Stimulated activated CD8-positive, alpha-beta memory T cell treated with anti-CD3 and anti-CD28 coated beads, Interleukin-4, amount 100 ng/mL, for 24 hours (primary cell): ENCODE measurements at places on chromosomes 7 and 10.

DNA sequence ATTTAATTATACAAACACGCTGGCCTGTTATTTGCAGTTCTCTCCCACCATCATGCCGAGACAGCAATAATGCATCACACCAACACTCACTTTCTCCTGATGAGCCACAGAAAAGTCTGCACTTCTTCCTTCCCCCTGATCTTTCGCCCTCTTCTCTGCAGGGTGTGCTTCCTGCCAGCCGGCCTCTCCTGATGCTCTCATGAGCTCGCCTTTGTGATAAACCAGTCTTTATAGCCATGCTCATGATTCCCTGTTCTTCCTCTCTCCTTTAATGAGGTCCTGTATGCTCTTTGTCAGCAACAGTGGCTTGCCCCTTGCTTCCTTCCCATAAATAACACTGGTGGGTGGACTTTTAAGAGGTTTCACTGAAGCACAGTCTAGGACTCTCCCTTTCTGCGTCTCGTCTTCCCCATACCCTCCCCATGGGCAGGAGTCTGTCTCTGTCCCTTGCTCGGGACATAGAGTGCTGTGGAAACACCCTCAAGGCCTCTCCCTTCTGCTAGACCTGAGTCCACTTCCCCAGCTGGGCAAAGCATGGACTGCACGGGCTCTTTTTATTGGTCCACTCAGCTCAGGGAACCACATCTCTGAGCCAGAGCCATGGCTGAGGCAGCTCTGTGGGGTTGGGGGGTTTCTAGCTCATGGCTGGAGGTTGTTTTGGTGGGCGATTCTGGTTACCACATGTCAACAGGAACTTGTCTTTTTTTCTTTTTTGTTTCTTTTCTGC lies 133.9 kb downstream of the C10orf105 start:
- no peak for DNase-seq

DNA sequence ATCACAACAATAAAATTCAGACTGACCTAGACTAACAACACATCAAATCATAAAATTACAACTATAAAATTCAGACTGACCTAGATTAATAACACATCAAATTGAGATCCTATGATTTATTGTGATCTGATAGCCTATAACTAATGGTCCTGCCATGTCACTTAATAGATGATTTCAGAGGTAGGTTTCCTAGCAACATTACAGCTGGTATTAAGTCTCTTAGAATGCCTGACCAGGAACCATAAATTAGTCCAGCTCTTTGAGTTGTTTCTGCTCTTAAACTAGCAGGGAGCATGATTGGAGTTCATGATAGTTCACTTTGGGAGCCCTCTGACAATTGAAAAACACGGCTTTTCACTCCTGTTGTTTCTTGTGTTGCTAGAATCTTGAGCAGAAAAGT lies 318.9 kb downstream of the BMPER start:
- no peak for DNase-seq

DNA sequence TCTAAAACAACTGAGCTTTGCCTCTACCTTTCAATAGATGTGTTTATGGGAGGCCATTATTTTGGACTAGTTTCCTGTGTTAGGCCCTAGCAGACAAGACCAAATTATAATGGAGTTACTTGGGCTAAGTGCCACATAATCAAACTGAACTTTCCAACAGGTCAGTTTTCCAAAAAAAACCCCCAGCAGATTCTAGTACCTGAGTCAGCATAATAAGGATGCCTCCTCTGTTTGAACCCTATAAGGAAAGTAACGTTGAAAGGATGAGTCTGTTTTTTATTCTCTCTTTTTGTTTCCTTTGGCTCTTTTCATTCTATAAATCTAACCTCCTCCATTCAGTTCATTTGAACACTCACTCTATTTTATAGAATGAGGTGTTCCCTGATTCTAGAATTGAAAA lies 148.1 kb upstream of the FAM3C start:
- no peak for DNase-seq

DNA sequence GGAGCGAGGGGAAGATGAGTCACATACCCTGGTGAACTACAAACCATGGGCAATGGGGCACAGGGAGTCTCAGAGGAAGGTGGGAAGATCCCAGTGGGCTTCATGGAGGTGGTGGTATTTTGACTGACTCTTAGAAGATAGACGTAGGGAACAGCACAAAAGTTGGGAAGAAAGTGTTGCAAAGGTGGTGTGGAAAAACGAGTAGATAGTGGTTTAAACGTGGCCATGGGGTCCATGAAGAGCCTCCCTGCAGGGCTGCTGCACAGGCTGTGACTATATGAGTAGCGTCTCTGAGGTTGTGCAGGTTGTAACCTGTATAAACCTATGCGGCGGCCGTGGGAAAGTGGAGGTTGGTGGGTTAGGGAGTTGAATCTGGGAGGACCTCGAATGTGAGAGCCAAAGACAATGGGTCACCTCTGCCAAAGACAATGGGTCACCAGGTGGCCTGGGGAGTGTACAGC lies 13.8 kb downstream of the LZTS2 start:
- DNase-seq, result no peak

- DNase-seq, result no peak
Observed at GRCh38 chr10:102648269-102648888, 4.1 kb downstream of the TRIM8 start.

DNA sequence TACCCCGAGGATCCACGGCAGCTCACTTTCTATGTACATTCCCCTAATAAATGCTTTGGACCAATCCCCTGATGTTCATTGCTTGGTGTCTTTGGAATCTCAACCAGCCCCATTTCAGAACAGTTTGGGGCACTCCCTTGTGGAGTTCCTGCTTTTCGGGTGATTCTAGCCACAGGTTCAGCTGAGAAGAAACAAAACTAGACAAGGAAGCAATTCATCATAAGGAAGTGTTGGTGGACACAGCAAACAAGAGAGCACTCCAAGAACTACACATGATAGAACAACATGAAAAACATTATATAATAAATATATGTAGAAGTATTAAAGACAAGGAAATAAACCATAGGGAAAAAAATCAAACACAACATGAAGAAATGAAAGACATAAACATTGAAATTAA lies 6.0 kb upstream of the CCDC136 start:
- no peak for DNase-seq

- no peak for DNase-seq
Observed at GRCh38 chr7:100804681-100805431, 22.5 kb downstream of the EPHB4 start.

GRCh38 chr7:88927-89231 lies 103.5 kb upstream of the FAM20C start:
- DNase-seq, result no peak

GRCh38 chr7:36185756-36186155 lies 32.7 kb downstream of the EEPD1 start:
- DNase-seq, result no peak

DNA sequence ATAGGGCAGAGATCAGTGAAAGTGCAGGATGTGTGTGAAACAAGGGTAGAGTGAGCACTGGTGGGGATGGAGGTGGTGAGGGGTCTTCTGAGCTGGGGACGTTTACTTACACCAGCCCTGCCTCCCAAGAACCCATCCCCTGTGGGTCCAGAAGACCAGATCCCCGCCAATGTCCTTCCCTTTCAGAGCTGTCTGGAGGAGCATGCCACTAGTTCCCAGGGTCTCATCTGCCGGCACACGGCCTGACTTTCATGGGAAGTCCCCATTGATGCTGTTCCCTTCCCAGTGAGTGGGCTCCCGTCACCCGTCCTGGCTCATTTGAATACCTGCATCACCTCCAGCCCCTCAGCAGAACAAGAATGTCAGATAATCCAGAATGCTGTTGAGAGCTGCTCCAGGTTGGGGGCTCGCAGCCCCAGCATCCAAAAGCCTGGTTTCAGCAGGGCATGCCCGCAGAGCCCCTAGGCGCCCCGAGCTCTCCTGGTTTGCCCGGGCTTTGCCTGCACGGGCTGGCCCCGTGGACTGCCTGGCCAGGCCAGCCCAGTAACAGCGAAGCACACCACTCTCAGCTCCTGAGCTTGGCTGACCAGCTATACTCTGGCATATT lies 246.7 kb downstream of the MGMT start:
- DNase-seq, result no peak
